ENCODE measurements at places on chromosomes 7 and 10. TPM values are rescaled to one million over a fixed set of nuclear protein-coding genes. Genes with fewer than 3 reads are reported as not detected.

The VAX1 gene
- 0.15 TPM for polyA plus RNA-seq

The SLC13A1 gene
- not detected for polyA plus RNA-seq

The H2BK1 gene
- polyA plus RNA-seq = not detected

The TMEM176B gene
- not detected for polyA plus RNA-seq

The INTS1 gene
- polyA plus RNA-seq = 49.1 TPM

- no peak for DNase-seq
Observed at GRCh38 chr7:103075337-103075918, 488 bp downstream of the ARMC10 start.

- no peak for DNase-seq
Observed at GRCh38 chr7:25287291-25287690, 59.0 kb upstream of the NPVF start.

DNA sequence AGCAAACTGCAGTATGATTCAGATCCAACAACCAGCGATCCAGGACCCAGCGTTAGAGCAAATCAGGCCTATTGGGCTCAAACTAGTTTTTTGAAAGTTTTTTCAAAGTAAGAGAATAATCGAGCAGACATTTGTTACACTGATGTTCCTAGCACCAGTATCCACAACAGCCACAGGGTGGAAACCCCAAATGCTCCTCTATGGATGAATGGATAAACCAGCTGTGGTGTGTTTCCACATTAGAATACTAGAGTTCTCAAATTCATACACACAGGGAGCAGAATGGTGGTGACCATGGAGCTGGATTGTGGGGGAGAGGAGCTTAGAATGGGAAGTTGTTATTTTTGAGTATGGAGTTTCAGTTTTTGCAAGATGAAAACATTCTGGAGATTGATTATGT lies 60.7 kb downstream of the PDIA4 start:
- no peak for DNase-seq

- no peak for DNase-seq
Observed at GRCh38 chr7:1843921-1844335, 173.9 kb downstream of the ELFN1 start.

DNA sequence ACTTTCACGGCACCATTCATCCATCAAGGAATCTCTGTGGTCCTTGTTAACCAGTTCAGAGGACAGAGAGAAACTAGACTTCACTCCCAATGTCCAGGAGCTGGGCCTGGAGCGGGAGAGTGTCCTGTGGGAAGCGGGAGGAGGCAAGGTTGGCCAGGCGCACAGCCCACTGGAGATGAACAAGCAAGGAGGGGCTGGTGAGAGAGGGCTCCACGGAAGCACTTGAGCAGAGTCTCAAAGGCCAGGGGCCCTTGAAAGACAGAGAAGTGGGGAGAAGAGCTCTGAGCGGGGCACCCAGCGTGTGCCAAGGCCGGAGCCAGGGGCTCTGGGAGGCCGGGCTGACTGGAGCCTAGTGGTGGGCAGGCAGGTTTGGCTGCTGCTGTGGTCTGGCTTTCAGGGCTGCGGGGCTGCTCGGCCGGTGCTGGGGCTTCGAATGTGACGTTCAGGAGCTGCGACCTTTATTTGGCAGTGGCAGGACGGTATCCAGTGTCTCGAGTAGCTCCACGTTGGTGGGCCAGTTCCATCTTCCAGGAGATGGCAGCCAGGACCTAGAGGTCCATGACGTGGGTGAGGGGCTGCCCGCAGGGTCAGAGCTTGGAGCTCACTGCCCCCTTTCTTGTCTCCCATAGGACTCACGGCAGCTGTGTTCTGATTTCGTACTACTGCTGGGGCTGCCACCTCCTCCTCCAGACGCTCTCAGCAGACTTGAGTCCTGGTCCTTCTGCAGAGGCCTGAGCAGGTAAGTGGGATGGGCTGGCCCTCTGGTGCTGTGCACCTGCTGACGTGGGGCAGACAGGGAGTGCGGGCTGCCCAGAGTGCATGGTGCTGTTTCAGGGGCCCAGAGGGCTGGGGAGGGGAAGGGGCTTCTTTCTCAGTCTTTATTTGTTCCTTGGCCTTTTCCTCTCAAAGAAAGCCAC lies 49.8 kb downstream of the ZMIZ1 start:
- DNase-seq = no peak

GRCh38 chr7:91280185-91280584 lies 16.0 kb downstream of the FZD1 start:
- no peak for DNase-seq

- DNase-seq = no peak
Observed at GRCh38 chr10:78065611-78066010, 31.9 kb downstream of the RPS24 start.

GRCh38 chr10:48556065-48556464 lies 48.8 kb downstream of the ARHGAP22 start:
- no peak for DNase-seq

GRCh38 chr7:43511769-43512515 lies 71.0 kb upstream of the STK17A start:
- DNase-seq = no peak

DNA sequence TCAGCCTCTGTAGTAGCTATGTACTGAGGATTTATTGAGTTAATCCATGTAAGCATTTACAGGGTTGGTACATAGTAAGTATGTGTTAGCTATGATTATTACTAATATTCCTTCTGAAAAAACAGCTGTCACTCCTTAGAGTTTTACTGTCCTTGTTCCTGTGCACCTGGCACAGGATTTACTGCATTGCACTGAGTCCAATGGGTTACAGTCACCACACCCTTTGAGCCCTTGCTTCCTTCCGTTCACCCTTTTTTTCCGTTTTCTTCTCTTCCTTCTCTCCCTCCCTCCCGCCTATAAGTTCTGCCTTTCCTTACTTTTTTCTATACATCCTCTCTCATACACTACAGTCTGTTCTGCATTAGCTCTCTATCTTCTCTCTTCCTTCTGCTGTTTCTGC lies 12.5 kb upstream of the CDK6 start:
- no peak for DNase-seq

DNA sequence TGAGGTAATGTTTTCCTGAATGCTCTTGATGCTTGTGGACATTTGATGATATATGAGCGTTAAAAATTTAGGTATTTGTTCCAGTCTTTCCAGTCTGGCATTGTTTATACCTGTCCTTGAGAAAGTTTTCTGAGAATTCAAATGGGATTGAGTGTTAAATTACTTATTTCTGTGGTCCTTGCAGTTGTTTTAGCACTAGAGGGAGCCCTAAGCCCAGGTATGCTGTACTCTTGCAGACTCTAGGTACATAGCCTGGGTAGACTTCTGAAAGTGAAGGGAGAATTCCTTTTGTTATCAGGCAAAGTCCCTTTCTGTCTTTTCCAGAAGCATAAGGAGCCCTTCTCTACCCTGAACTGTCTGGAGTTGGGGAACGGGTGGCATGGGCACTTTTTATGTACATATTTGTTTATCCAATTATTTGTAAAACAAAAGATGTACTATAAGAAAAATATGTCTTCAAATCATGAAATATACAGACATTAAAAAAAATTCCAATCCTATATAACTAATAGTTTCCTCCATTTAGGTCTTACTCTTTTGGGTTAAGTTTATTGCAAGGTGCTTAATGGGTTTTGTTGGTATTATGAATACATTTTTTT lies 262.1 kb downstream of the ATRNL1 start:
- peak; percentile 51 for DNase-seq

- DNase-seq = no peak
Observed at GRCh38 chr10:5540080-5540479, 15.3 kb downstream of the CALML3 start.

GRCh38 chr10:94133239-94133638 lies 139.5 kb downstream of the PLCE1 start:
- DNase-seq = peak; percentile 14

GRCh38 chr7:99837649-99838361 lies 10.0 kb downstream of the CYP3A43 start:
- DNase-seq = peak; percentile 22

DNA sequence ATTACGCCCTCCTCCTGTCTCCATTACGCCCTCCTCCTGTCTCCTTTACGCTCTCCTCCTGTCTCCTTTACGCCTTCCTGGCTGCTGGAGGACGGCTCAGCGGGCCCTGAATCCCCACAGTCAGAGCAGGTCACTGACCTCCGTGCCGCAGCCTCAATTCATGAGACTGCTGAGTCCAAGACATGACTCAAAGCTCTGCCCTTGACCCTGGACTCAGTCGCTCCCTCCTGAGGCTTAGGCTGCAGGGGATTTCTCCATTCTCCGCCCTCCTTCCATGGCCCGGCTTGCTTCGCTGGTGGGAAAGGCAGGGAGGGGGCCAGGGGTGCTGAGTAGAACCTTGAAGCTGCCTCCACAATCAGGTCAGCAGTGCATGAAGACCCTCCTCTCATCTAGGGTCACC lies 21.0 kb upstream of the FOXL3 start:
- DNase-seq = no peak

DNA sequence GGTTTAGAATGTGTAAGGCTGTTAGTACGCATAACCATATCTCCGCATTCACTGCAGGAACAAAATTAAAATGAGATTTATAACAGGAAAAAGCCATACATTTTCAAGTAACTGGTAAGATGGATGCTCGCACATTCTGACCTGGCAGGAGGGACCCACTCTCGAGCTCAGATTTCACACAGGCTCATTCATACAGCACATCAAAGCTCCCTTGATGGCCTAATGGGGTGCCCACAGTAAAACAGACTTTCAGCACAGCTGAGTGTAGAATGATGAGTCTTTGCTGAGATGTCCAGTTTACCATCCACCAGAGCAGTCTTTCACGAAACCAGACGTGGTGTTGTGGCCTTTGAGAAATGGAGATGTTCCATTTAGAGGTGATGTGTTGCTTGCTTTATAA lies 8.9 kb downstream of the FOXI2 start:
- no peak for DNase-seq

- DNase-seq = no peak
Observed at GRCh38 chr7:150621376-150621775, 10.8 kb downstream of the GIMAP6 start.

DNA sequence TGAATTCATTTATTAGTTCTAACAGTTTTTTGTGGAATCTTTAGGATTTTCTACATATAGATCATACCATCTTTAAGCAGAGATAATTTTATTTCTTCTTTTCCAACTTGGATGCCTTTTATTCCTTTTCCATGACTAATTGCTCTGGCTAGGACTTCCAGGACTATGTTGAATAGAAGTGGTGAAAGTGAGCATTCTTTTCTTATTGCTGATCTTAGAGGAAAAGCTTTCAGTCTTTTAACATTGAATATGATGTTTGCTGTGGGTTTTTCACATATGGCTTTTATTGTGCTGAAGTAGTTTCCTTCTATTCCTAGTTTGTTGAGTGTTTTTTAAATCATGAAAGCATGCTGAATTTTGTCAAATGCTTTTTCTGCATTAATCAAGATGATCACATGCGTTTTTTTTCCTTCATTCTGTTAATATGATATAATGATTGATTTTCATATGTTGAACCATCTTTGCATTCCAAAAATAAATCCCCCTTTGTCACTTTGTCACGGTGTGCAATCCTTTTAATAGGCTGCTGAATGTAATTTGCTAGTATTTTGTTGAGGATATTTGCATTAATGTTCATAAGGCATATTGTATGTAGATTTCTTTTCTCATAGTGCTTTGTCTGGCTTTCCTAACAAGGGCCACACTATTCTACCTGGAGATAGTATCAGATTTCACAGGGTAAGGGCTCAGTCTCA lies 92.9 kb downstream of the ZNF467 start:
- peak; percentile 36 for DNase-seq

DNA sequence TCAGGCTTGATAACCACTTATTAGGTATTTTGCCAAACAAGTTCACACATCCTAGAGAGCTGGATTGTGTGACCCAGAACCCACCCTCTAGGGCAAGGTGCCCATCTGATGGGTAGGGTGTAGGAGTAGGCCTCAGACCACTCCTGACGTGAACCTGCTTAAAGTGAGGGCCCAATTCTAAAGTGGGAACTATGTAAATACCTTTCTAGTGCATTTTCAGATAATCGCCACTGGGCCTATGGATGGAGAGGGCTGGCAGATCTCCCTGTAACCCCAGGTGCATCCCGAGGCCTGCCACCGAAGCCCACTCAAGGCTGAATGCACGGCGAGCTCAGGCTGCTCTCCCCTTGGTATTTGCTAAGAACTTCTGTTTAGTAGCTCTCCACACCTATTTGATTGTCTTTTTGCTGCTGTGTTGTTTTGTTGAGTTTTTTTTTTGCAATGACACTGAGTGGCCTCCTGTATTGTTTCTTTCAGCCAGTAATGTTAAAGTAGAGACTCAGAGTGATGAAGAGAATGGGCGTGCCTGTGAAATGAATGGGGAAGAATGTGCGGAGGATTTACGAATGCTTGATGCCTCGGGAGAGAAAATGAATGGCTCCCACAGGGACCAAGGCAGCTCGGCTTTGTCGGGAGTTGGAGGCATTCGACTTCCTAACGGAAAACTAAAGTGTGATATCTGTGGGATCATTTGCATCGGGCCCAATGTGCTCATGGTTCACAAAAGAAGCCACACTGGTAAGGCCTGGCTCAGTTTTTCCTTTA lies 71.7 kb downstream of the IKZF1 start:
- DNase-seq = no peak

GRCh38 chr7:128207609-128208008 lies 33.5 kb upstream of the LEP start:
- no peak for DNase-seq

DNA sequence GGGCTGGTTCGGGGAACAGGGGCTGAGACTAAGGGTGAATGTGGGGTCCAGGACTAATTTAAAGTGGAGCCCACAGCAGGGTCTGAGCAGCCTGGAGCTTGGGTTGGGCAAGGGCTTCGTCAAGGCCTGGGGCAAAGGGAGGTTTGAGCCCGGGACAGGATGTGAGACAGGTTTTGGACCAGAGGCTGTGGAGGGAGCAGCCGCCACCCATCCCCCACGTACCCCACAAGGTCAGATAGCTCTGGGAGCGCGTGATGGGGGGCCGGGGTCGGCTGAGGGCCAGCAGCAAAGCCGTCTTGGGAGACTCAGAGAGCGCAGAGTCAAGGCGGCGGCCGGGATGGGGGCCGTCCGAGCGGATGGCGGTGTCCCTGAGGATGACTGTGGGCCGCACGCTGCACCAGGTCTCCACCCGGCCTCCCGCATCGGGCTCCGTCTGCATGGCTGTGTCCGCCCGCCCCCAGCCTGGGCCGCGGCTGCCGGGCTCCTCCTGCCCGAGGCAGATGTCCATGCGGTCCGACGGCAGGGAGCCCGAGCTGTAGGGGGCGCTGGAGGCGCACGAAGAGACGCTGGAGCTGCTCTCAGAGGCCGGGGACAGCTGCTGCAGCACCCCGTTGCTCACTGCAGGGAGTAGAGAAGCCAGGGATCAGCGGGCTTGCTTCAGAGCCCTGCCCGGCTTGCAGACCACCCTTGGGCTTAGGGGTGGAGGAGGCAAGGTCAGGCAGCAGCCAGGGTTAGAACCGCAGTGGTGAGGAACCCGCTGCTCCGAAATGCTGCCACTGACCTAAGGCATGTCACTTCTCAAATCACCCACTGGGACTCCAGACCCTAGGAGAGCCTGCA lies 12.1 kb downstream of the PDZD7 start:
- no peak for DNase-seq

- DNase-seq = peak; percentile 40
Observed at GRCh38 chr10:50536617-50537240, 87.0 kb downstream of the SGMS1 start.

DNA sequence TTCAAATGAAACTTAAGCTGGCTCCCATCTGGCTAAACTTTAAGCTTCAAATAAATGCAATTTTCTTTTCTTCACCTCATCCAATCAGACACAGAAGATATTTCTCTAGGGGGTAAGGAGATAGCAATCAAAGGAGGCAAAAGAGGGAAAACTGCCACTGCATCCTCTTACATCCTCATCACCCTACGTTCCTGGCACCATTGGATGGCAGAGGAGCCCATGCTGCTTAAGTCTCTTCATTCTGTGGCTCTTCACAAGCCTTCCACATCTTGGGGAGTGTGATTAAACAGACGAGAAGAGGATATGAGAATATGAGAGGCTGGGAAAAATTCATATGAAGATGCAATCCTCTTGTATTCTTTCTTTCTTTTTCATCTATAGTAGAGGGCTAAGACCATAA lies 345.7 kb upstream of the AOAH start:
- no peak for DNase-seq
